ENCODE measurements at places on chromosomes 2 and 18.
A peak's percentile ranks its signal among the peaks of the same experiment; 100 is the strongest.

DNA sequence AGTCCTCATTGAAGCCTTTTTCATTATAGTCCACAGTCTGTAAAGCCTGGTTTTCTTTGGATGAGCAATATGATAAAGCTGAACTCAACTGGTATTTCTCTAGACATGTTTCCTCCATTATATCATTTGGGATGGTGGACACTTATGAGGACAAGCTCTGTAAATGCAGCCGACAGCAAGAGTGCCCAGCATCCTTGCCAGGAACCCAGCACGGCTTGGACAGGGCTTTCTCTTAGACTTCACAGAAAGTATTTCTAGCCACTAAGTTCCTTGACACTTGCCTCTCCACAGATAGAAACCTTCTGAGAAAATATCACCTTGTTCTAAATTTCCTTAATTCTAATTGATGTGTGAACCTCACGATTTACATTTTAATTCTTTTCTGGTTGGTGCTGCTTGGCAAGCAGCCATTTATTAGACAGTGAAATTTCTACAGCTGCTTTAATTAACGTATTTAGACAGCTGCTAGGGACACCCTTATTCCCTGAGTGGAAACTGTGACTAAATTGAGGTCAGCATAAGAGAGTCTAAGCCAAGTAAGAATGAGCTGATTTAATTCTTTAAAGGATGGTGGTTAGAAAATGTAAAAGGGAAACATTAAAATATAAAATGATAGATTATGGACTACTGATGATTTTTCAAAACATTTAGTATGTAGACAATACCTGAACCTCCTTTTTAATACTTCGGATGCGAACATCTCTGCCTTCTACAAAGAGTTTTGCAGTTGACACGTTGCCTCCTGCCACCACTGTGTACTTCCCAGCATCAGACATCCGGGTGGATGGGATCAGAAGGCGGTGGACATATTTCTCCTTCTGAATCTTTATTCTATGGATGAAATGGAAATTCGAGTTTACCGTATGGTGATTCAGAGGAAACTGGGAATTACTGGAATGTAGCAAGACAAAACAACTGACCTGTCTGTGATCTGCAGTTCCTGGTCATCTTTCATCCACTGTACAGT, 39.8 kb downstream of the TTN start:
- DNase-seq: no peak

DNA sequence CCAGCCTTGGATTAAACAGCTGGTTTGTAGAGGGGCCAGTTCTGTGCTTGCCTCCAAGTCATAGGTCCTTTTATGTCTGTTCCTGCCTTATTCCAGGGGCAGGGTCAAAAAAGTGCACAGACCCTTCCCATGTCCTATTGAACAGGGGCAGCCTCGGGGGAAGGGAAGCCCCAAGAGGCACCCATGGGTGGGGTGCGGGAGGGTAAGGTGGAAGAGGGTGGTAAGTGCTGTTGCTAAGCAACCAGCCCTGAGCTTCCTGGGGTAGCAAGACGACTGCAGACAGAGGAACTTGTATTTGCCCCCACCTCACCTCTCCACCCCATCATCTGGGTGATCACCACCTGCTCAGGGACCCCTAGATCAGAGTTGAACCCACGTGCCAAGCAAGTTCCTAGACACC, 7.7 kb downstream of the DNMT3A start:
- DNase-seq: no peak

DNA sequence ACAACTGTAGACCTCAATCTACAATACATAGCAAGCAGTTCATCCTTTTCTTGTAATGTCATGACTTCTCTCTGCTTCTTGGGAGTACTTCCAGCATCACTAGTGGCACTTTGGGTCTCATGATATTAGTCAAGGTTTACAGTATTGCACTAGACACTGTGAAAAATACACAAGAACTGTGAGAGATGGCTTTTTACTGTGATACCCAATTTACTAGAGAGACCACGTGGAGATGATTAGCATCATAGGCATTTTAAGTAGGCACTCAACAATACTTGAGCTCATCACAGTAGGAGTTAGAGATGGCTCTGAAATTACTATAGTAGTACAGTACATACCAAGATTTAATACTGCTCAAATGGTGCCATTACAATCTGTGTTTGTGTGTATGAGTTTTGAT, 112.8 kb upstream of the EML6 start:
- peak; percentile 53 for DNase-seq

- DNase-seq: peak; percentile 82
These were observed 51.1 kb downstream of the RTN4 start for GRCh38 chr2:54999182-54999581.

GRCh38 chr2:10258326-10258725, 44.4 kb upstream of the HPCAL1 start:
- no peak for DNase-seq

- DNase-seq: no peak
These were observed 56.6 kb downstream of the GDF7 start for GRCh38 chr2:20723543-20723942.

GRCh38 chr18:13436576-13436975, 218.0 kb downstream of the LDLRAD4 start:
- no peak for DNase-seq

GRCh38 chr2:42187886-42188285, 18.7 kb downstream of the EML4 start:
- DNase-seq: no peak

- no peak for DNase-seq
These were observed 266.9 kb downstream of the TWIST2 start for GRCh38 chr2:239114616-239115265.

DNA sequence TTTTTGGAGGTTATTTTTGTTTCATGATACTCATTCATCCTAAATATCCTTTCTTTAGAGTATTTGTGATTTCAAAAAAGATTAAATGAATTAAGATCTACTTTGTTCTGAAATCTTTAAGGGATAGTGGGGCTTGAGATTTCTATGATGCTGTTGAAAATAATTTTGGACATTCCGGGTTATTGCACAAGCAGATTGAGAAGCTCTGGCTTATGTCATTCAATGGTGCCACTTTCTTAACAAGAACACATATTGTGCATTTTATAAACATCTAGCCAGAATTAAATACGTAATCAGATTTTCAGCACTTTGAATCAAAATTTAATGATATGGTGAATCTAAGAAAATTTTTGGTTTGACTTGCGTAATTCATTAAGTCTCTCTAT, 207.7 kb upstream of the COL3A1 start:
- no peak for DNase-seq

GRCh38 chr2:158940356-158940755, 28.1 kb upstream of the TANC1 start:
- no peak for DNase-seq

DNA sequence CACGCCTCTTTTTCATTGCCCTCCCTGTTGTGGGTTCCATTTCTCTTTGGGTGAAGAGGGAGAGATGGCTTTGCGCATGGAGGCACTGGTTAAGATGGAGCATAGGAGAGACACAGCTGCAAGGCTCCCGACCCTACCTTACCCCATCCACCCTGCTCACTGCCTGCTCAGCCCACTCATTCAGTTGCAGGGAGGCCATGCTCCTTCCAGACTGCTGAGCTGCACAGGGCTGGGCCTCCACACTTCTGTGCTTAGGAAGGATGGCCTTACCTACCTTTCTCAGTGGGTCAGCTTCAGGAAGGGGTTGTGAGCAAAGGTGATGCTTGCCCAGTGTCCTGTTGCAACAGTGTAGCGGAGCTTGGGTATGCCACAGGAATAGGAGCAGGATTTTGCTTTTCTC, 127.8 kb downstream of the CTIF start:
- DNase-seq: no peak

DNA sequence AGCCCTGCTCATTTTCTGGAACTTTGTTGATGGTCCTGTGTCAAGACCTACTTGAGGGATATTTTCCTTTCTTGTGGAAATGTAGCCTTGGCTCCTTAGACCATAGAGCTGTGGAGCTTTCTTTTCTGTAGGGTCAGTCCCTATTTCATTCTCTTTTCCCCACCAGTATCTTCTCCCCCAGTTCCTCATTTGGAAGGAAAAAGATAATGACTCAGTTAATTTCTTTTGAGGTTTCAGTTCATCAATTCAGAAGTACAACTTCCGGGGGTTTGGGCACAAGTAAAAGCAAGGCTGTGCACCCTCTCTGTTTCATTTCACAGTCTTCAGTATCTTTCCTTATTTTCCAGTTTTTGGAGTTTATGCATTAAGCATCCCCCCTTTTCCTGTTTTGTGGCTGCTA, 70.7 kb downstream of the CDC42EP3 start:
- DNase-seq: no peak

DNA sequence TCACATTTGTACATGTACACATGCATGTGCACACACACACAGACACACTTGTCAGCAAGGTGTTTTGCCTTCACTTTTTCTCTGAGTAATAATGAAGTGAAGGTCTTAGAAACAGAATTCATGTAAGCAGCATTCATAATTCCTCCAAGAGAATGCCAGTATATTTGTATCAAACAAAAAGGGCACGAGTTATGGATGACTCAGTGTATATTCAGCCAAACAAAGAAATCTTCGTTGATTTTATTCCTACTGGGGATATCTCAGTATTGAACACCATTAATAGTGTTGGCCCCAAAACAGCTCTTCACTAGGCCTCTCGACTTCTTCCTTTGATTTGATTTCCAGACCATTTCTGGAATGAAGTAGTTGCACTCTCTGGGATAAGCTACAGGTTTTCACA, 125.3 kb downstream of the PIK3C3 start:
- peak; percentile 23 for DNase-seq

GRCh38 chr2:127577973-127578372, 42.5 kb downstream of the MYO7B start:
- DNase-seq: no peak

GRCh38 chr2:30371772-30372373, 75.2 kb upstream of the LCLAT1 start:
- no peak for DNase-seq

- no peak for DNase-seq
These were observed 825.6 kb upstream of the HS6ST1 start for GRCh38 chr2:129144082-129144791.

DNA sequence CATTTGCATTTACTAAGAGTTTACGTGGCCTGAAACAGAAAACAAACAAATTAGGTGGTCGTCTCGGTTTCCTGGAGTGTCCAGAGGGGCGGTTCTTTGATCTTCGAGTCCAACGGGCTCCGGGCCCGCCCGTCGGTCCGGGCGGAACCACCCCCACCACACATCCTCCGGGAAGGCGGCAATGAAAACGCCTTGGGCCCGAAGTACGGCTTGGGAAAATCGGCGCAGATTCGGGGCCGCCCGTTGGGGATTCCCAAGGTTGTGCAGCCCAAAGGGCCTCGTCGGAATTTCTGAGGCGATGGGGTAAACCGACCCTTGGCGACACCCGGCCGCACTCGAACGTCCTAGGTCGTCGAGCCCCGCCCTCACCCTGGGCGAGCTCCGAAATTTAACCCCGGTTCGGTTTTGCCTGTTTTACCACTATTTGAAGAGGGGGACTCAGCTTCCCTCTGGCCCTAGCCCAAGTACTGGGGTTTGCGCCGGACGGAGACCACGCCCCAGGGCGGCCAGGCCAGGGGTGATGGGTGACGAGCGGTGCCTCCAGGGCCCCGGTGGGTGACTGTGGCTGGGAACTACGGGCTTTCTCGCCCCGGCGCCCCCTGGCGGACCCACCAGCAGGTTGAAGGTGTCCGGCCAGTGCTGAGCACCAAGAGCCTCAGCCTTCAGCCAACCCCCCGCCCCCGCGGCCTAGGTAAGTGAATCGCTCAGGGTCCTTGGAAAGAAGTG, 1.9 kb upstream of the CFAP53 start:
- DNase-seq: peak; percentile 38

All from HCEC 1CT (cell line).